ENCODE measurements at places on chromosomes 3 and 15. TPM values are rescaled to one million over a fixed set of nuclear protein-coding genes. Genes with fewer than 3 reads are reported as not detected.

Gene RTP1
- total RNA-seq, result under 0.01 TPM

Gene TEX55
- total RNA-seq, result not detected

Gene PPP1R14D
- total RNA-seq, result not detected

Gene SEMA3F
- 7.4 TPM for total RNA-seq

Gene COLQ
- 0.35 TPM for total RNA-seq

Gene MGLL
- 18.7 TPM for total RNA-seq

Gene CILP
- total RNA-seq, result under 0.01 TPM

Gene CSTA
- 5.1 TPM for total RNA-seq

Gene SLC51B
- not detected for total RNA-seq

Gene TICRR
- total RNA-seq, result 0.35 TPM

Gene CPNE9
- total RNA-seq, result not detected

Gene MCF2L2
- total RNA-seq, result 0.15 TPM

Gene SPESP1
- total RNA-seq, result 0.59 TPM

Gene ATP13A4
- total RNA-seq, result 0.23 TPM

Gene FGD5
- total RNA-seq, result 1.3 TPM

Gene RGMA
- 3.2 TPM for total RNA-seq

Gene TRIM59
- 16.5 TPM for total RNA-seq

Gene GPR149
- not detected for total RNA-seq

Gene HTR3C
- not detected for total RNA-seq

Gene ATP2C1
- 160 TPM for total RNA-seq

Gene SLITRK3
- total RNA-seq, result not detected

Gene CPB1
- total RNA-seq, result not detected

Gene NTRK3
- 7.1 TPM for total RNA-seq

Gene TRPC1
- 29.0 TPM for total RNA-seq
